ENCODE measurements at places on chromosomes 1 and 21. TPM values are rescaled to one million over a fixed set of nuclear protein-coding genes. Genes with fewer than 3 reads are reported as not detected.

NR5A2 gene
- 1.2 TPM for total RNA-seq

TBX15 gene
- 2.8 TPM for total RNA-seq

OR2L3 gene
- 1.9 TPM for total RNA-seq

RAB13 gene
- 11.2 TPM for total RNA-seq

AADACL3 gene
- total RNA-seq: not detected

- no peak for DNase-seq
Measured at GRCh38 chr1:241332987-241333386, 24.0 kb downstream of the RGS7 start.

GRCh38 chr1:2448098-2448445, 28.0 kb upstream of the PLCH2 start:
- DNase-seq: no peak

DNA sequence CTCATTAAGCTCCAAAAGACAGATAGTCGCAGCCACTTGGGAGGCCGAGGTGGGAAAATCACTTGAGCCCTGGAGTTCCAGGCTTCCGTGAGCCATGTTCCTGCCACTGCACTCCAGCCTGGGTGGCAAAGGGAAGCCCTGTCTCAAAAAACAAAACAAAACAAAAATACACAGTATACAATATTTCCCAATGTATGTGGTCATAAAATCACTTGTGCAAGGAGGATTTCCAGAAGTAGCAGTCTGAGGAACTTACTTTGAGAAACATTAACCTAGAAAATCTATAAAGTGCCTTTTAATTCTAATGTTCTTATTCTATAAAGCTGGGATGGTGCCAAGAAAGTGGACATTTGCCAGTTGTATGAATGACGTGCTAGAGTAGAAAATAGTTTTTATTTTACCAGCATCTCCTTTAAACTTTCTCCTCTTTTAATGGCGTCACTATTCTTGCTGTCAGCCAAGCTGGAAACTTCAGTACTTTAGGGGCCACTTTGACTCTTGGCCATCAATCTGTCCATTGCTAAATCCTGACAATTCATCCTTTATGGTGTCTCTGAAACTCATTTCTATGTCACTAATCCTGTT, 22.5 kb downstream of the FAM177B start:
- DNase-seq: no peak

DNA sequence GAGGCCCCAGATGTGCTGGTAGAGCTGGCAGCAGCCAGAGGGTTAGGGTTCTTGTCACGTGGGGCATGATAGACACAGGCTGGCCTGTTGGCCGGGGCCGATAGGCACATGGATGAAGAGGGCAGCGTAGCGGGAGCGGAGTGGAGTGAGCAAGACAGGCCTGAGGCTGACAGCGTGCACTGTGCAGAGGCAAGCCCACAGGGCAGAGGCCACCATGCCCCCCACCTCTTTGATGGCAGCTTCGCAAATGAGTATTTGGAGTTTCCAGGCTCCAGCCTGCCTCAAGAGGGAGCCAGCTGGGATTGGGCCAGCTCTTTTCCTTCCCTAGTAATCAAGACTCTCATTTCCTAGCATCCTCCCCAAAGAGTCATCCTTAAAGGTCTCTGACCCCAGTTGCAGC, 43.5 kb downstream of the TMCC2 start:
- DNase-seq: no peak

GRCh38 chr1:22143065-22144033, at the start of gene WNT4:
Gene WNT4, minus strand, starts transcription at chr1:22143097. Its CDS starts 175 bp downstream, at chr1:22142922.
- no peak for DNase-seq

DNA sequence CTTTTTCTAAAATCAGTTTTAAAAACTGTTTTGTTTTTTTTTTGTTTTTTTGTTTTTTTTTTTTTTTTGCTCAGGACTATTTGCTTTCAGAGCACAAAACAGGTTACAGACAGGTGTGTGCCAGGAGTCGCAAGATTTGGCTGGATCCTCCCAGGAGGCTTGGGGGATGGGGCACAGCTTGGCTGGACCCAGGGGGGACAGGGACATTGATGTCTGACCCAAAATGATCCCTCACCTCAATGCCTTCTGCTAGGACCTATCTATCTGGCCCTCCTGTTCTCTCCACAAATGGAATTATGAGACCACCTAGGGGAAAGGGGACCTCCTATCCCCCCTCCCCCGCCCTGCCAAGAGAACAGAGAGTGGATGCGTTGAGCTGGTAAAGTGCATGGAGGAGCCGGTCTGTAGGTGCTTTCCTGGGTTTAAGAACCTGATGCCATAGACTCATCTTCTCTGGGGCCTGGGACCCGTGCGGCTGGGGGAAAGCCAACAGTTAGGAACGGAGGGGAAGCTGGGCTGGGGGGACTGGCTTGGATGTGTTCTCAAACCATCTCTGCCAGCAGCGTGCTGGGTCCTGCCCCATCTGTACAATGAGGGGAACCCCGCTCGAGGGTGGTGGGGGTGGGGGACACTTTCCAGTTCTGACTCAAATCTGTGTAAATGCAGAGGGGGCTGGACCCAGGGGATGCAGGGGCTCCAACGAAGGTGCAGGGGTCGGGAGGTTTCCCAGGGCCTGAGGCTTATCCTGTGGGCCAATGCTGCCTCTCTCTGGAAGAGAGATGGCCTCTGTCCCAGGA, 28.9 kb downstream of the RUNX3 start:
- DNase-seq: no peak

DNA sequence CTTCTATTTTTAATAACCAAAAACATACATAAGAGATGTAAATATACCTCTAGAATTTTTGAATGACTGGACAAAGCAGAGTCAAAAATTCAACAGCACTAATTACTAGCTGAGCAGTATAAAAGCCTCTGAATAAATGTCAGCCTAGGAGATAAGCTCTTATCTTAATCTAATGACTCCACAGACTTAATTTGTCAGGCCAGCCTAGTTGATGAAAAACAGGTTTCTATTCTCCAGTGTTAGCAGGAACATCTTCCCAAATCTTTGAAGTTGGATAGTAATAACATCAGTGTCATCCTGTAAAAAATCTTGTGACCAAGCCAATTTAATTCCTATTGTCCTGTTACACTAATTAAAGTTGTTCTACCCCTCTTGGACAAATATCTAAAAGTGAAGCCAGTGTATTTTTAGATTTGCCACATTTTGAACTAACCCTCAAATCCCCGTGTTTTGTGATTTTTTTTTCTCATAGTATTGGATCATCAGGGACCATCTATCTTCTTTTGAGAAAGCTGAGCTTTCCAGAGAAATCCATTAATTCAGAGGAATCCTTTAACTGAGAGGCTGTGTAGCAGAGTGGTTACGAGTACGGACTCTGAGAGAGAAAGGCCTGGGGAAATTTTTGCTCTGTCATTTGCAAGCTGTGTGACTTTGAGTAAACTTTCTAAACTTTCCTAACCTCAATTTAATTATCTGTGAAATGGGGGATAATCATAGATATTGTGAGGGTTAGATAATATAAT, 41.2 kb downstream of the LMO4 start:
- DNase-seq: no peak

DNA sequence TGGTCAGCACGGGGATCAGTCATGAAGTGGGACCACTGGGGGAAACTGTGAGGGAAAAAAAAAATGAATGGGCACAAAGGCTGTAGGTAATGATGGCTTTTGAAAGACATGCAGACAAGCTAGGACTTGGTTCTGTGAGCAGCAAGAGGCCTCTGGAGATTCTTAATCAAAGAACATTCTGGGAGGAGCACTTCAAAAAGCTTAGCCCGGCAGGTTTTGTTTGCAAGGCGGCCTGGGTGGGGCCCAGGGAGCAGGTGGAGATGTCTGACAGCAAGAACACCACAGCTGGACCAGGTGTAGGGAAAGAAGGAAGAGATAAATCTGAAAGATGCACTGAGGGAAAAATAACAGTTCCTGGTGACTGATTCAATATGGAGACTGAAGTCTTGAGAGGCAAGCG, 6.0 kb downstream of the TEX35 start:
- no peak for DNase-seq

- DNase-seq: no peak
Measured at GRCh38 chr1:197042676-197043341, 24.3 kb downstream of the F13B start.

DNA sequence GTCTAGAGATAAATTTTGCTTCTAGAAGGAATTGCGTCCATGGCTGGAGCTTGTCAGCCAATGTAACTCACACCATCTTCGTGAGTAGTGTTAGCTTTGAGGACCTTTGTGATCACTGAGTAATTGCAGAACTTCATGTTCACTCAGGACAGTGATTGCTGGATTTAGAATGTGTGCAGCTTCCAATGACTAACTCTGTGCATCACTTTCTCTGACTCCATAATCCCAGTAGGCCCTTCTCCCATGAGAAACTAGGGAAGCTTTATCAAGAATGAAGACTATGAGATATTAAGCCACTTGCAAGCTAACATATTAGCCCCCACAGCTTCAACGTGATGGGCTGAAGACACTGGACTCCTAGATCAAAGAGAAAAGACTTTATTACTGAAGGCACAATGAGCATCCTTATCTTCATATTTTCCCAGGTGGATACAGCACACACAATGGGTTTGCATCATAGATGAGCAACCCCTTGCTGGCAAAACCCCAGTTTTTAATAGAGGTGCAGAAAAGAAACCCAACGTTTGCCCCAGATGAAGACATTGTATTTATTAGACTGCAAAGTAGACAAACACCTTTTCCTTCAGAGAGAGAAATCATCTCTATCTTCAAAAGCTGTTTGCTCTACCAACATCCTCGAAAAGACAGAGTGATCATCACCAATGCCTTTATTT, 561.0 kb downstream of the LTN1 start:
- DNase-seq: no peak

GRCh38 chr1:111768023-111768422, 12.3 kb downstream of the DDX20 start:
- no peak for DNase-seq

- no peak for DNase-seq
Measured at GRCh38 chr1:93502571-93502970, 54.7 kb downstream of the FNBP1L start.

GRCh38 chr1:2044510-2045319, 5.5 kb upstream of the PRKCZ start:
- DNase-seq: peak; percentile 84

DNA sequence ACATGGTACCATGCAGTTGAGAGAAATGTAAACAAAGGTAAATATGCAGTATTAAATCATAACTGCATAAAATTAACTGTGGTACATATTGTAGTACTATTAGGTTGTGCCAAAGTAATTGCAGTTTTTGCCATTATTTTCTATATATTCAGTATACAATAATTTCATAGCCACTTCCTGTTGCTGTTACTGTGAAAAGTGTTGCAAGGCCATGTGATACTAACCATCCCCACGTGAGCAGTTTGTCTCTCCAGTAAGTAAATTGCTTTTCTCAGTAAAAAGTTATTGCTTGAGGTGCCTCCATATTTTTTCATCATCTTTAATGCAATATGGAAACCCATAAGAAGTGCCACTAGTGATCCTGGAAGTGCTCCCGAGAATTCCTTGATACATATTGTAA, 19.6 kb upstream of the METTL18 start:
- DNase-seq: no peak

GRCh38 chr1:18039102-18039501, 68.5 kb upstream of the IGSF21 start:
- DNase-seq: no peak

- no peak for DNase-seq
Measured at GRCh38 chr1:45067806-45068205, 55.8 kb downstream of the UROD start.

DNA sequence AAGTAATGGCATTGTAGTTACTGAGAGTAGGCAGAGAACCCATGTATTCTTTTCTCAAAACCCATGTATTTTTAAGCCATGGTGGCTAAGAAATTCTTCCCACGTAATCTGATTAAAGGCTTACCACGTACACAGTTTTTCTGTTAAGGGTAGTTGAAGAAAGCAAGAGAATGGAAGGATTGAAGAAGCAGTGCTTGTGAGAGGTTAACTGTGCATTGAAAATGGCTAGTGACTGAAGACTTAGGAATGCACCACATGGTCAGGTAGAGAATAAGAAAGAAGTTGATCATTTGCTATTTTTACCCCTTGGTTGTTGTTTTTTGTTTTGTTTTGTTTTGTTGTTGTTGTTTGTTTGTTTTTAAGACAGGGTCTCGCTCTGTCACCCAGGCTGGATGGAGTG, 178.9 kb upstream of the SNX7 start:
- no peak for DNase-seq

DNA sequence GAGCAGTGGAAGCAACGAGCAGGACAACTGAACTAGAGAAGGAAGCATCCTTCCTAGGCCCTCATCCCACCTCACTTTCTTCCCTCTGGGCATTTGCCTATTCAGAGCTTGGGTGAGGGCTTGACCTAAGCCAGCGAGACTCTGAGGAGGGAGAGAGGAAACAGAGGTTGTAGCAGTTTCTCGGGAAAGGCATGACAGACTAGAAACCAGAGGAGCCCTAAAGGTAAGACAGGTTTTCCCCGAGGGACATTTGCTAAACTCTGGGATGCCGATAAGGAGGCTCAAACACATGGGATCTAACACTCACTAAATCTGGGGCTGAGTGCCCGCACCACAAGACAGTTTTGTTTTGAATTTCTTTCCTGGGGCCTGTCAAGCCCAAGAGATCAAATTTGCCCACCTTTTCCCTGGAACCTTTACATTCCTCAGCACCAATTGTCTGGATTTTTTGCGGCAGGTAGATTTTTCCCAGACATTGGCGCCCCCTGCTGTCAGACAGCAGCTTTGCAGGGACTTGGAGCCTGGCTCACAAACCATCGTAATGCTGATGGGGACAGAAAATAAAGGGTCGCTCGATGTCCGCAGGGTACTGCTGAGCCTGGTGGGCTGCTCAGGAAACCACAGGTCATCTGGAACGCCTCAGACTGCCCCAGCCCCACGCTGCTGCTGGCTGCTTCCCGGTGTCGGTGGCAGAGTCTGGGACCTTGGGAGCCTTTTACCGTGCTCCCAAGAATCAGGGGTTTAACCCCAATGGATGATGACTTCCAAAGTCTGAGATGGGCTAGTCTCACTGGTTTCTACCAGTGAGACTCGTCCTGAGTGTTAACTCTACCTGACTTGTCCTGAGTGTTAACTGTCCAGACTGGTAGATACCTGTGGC, 23.4 kb upstream of the TSPAN2 start:
- no peak for DNase-seq

DNA sequence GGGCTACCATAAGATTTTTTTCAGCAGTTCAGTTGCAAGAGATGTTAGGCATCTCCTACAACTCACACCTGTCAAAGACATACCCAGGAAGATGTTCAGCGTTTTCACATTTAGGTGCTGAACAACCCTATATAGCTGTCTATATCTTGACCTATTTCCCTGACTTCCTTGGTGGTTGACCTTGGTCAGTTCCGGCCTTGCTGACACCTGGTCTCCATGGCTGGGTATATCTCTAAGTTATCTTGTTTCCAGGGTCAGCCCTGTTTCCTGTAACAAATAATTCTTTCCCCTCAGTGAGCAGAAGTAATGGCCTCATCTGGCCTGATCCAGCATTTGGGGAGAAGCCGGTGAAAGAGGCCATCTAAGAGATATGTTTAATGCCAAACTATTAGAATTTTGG, 2.4 kb upstream of the BTG2 start:
- DNase-seq: no peak

- no peak for DNase-seq
Measured at GRCh38 chr21:45588086-45588825, 46.0 kb upstream of the SLC19A1 start.

Data from cerebellum (tissue), 4 donors.